Kidney (tissue), 22 donors: ENCODE measurements at places on chromosomes 5 and 9.

- H3K4me3 ChIP-seq = no peak overlapping the region
- no peaks in the 10 kb centered on the region for H3K4me1 ChIP-seq
- no peaks in the 10 kb centered on the region for H3K36me3 ChIP-seq
- DNase-seq = no peak
- peaks cover 8% of the 10 kb centered on the region for H3K27me3 ChIP-seq
- no peak overlapping the region for H3K27ac ChIP-seq
Measured at GRCh38 chr5:181108578-181109165, 22.3 kb downstream of the OR2V1 start.

- H3K27me3 ChIP-seq = no peaks in the 10 kb centered on the region
- no peaks in the 10 kb centered on the region for H3K36me3 ChIP-seq
- no peak overlapping the region for H3K4me3 ChIP-seq
- H3K4me1 ChIP-seq = no peaks in the 10 kb centered on the region
Measured at GRCh38 chr9:83792746-83793145, 24.8 kb downstream of the GKAP1 start.

DNA sequence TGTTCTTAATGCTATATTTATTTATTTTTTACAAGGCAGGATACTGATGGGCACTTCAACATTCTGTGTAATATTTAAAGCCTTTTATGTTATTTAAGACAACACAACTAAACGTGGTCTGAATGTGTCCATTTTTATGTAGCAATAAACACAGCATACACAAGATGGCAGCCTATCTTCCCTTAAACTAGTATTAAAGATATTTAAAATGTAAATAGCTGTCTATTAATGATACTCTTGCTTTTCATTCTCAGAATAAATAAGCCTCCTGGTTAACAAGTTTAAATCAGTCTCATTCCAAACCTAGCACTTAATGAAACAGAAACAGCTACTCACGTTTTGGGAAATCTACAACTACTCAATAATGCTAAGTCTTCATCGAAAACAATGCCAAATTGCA, 315.7 kb downstream of the MCTP1 start:
- H3K36me3 ChIP-seq = no peaks in the 10 kb centered on the region
- DNase-seq = no peak
- no peak overlapping the region for H3K27ac ChIP-seq
- no peaks in the 10 kb centered on the region for H3K4me1 ChIP-seq

DNA sequence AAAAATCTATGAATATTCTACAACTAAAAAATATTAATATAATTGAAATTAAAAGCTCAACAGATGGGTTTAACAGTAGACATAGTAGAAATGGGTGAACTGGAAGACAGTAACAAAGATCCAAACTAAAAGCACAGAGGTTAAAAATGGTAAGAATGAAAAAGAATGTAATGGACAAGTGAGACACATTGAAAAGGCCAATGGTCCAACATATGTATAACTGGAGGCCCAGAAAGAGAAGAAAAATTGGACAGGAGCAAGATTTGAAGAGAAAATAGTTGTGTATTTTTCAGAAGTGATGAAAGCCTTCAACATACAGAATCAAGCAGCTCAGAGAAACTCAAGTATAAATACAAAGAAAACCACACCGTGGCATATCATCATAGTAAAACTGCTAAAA, 58.6 kb downstream of the PCDHGC5 start:
- H3K4me1 ChIP-seq = no peaks in the 10 kb centered on the region
- no peak overlapping the region for H3K4me3 ChIP-seq
- peaks cover 4% of the 10 kb centered on the region for H3K36me3 ChIP-seq
- no peak overlapping the region for H3K27ac ChIP-seq

DNA sequence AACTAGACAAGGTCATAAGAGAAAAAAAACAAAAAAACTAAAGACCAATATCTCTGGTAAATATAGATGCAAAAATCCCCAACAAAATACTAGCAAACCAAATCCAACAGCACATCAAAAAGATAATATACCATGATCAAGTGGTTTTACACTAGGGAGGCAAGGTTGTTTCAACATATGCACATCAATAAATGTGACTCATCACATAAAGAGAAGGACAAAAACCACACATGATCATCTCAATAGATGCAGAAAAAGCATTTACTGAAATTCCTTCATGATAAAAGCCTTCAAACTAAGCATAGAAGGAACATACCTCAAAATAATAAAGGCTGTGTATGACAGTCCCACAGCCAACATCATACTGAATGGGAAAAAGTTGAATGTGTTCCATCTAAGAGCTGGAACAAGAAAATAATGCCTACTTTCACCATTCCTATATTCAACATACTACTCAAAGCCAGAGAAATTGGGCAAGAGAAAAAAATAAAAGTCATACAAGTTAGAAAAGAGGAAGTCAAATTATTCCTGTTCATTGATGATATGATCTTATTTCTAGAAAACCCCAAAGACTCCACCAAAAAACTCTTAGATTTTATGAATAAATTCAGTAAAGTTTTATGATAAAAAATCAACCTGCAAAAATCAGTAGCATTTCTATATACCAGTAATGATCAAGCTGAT, 72.2 kb upstream of the FAM169A start:
- H3K4me1 ChIP-seq = no peaks in the 10 kb centered on the region
- no peak overlapping the region for H3K4me3 ChIP-seq
- no peak overlapping the region for H3K27ac ChIP-seq
- no peaks in the 10 kb centered on the region for H3K27me3 ChIP-seq
- no peak for DNase-seq
